ENCODE measurements at places on chromosomes 6 and 20.

GRCh38 chr6:153024709-153025017, 22.2 kb upstream of the MTRF1L start:
- no peak for DNase-seq

DNA sequence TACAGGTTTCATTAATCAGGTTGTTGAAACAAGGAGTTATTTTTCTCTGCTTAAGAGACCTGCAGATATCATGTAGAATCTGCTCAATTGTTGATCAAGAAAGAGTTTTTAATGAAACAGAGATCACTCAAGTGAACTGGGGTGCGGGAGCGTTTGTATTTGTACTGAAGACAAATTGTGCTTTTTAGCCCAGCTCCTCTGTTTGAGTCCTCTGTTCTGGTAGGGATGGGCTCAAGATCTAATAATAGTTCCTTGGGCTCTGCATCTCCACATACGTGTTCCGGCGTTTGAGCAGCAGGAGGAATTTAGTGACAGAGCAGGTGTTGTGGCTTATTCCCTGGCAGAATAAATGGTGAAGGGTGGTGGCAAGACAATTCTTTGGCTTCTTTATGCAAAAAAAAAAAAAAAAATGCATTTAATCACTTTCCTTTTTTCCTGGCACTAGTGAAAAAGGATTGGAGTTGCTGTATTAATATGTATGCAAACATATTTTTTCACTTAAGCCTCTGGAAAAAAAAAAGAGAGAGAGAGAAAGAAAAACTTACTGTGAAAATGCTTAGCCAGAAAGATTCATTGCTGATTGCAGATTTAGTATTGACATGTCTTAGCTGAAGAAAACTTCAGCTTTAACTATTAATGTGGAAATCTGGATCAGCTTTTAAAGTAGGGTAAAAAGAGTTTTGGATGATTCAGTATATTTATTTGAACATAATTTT, 4.0 kb downstream of the CITED2 start:
- DNase-seq: no peak

DNA sequence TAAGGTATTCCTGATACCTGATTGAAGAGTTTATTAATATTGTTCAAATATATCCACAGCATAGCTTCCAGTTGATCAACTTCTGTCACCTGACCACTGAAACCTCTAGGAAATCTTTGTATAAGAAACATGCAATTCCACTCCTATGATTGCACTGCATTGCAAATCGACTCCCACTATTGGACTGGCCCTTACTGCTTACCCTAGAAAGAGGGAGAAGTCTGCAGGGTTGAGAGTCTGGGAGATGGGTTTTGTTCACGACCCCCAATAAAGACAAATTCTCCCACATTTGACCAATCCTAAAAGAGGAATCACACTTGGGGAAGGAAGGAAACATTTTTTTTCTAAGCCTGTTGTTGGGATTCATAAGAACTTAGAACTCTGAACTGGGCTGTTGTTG, 43.7 kb downstream of the TNFRSF21 start:
- no peak for DNase-seq

DNA sequence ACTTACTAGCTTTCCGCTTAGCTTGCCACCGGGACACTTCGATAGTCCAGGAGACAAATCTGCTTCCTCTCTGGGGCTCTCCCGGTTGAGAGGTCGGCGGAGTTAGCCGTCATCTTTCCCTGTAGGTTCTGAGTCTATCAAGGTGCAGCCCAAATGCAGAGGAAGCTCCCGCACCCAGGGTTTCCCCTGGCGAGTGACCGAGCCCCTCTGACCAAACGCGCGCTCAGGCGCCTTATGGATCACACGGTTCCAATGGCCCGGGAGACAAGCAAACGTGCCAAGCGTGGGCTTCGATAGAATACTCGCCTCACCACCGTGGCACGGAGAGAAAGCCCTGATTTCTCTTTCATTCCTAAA, 15.8 kb upstream of the FOXC1 start:
- DNase-seq: no peak

DNA sequence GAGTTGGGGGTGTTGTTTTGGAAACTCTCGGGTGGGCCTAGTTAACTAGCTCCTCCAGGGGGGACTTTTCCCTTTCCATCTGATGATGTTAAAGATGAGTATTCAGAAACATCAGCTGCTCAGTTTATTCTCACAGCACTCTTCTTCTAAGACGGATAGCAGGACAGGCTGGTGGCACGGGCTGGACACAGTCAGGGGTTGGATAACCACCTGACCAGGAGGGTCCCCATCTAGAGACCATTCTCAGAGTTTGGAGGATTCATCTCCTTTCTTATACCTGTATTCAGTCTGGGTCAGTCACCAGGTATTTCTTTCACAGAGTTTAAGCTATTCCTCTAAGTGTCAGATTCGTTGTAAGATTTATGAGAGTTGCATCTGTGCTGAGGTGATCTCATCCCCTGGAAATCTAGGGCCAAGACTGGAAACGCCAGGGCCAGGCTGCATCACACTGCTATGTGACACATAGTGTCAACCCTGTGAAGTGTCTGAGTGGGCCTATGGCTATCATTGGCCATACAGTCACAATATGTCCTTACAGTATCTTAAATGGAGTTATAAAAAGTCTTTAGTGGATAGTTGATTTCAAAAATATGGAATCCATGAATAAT, 111.7 kb downstream of the FAM50B start:
- DNase-seq: no peak

- no peak for DNase-seq
These were observed 187.0 kb upstream of the BMP2 start for GRCh38 chr20:6580486-6580885.

- no peak for DNase-seq
These were observed 17.5 kb downstream of the NAPB start for GRCh38 chr20:23403751-23404150.

- no peak for DNase-seq
These were observed 52.6 kb downstream of the SERAC1 start for GRCh38 chr6:158115508-158115907.

DNA sequence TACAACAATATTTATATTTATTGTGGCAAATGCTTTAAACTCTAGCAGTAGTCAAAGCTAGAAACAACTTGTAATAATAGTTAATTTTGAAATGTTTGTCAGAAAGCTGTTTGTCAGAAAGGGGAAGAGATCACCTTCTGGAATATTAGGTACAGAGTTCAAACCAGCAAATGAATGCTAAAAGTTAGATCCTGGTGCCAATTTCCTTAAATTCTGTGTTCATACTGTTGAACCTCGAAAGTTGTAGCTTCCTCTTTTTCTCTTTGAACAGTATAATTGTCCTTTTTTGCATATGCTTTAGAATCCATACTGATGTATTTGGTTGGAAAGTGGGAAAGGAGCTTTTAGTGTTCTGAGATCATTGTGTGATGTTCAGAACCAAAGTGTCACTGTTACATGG, 22.4 kb downstream of the ITCH start:
- no peak for DNase-seq

GRCh38 chr6:21873562-21873961, 280.0 kb downstream of the SOX4 start:
- peak; percentile 84 for DNase-seq

DNA sequence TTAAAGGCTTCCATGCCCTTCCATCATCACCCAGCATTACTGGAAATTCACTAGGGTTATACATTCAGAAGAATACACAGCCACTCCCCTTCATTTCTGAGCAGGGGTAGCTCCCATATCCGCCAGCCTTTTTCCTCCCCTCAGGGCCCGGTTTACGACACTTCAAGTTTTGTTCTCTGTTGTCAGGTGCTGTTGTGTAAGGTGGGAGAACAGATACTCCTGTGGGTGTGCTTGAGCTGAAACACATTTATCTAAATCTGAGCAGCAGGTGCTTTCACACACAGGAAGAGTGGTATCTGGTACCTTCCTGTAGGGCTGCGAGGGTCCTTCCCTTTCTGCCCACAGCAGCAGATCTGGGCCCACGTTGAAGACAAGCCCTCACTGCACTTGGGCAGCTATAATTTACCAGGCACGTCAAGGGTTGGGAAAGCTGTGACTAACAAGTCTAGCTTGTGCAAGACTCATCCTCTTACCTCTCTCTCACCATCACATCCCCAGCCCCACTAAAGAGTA, 215.8 kb upstream of the RREB1 start:
- no peak for DNase-seq

DNA sequence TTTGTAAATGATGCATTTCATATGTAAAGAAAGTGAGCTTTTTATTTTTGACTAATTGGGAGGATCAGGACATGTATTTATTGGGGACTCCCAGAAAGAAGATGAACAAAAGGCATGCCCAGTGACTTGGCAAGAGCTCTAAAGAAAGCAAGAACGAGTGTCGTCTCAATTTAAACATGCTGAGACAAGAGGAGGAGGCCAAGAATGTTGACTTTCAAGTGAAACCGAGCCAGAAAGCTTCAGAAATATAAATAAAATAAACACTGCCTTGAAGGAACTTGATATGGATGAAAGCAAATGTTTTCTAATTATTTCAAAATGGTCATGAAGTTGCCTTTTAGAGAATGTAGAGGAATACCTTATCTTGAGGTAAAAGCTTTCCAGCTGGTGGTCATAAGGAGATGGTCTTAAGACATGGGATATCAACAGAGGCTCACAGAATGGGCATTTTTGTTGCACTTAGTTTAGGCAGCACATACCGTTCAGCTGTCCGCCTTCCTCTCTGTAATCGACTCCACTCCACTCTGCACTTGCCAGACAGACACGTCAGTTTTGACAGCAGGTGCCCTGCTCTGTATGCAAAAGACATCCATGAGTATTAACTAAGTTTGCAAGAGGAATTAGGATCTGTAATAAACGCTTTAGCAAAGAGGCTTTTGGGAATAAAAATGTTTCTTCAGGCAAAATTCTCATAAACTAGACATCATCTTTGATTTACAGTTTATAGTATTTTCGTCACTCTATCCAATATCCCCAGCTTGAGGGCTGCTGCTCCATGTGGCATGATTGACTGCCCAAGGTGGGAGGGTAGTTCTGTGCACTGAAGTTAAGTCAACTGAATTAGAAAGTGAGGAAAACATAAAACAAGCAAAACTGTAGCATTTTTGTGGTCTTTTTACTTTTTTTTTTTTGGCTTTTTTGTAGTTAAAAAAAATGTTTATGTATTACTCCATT, 613.1 kb downstream of the PKHD1 start:
- no peak for DNase-seq

GRCh38 chr20:57388953-57389694, 2.1 kb upstream of the RBM38 start:
- DNase-seq: peak; percentile 76

DNA sequence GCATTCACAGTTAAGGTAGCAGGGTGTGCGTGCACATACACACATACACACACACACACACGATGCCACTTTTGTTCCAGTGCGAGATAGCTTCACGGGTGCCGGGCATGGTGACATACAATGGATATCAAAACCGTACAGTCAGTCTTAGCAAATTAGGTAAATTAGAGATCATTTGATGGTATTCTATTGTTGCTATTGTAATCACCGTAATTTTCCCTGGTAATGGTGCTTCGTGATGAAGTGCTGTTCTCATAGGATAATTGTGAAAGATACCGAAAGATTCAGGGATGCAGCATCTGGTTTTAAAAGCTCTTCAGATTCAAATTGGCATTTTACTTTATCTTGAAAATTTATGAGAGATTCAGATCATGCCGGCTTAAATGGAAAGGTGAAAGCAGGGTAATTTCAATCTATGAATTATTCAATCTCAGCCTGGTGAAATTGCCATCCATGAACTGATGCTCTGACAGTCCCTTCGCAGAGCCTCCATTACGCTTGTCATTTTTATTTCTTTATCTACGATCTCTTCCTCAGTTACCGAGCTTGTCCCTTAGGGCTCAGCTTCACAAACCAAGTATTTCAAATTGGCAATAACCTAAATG, 71.3 kb upstream of the SOX4 start:
- DNase-seq: no peak

DNA sequence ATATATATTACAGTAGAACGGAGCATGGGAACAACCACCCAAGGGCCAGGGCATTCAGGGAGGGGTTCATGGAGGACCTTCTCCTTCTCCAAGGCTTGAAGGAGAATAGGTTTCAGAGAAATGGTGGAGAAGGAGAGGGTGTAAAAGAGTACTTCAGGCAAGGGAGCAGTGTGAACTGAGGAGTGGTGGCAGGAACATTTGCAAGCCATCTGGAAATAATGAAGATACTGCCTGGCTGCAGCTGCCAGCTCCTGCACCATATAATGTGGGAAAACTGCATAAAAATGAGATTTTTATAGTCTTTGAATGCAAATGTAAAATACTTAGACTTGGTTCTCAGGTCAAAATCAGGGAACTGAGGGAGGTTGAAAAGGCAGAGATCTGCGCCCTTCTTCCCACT, 9.6 kb upstream of the DEFB121 start:
- DNase-seq: no peak

DNA sequence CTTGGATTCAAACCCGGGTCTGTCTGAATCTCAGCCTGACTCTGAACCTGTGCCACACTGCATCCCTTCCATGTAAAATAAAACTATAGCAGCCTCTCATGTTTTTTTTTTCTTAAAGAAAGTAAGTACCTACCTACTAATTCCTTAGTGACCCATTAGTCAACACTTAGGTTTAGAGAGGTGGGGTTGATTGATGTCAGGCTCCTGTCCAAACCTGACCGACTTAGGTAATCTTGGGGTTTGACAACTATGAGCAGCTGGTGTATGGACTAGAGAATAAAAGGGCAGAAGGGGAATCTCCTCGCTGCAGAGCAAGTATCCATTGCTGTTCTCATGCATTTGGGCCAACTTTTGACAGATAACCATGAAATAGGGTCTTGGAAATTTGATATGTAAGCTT, 6.5 kb downstream of the NKAIN2 start:
- DNase-seq: no peak

- no peak for DNase-seq
These were observed 185.8 kb upstream of the TENT5A start for GRCh38 chr6:81938014-81938856.

DNA sequence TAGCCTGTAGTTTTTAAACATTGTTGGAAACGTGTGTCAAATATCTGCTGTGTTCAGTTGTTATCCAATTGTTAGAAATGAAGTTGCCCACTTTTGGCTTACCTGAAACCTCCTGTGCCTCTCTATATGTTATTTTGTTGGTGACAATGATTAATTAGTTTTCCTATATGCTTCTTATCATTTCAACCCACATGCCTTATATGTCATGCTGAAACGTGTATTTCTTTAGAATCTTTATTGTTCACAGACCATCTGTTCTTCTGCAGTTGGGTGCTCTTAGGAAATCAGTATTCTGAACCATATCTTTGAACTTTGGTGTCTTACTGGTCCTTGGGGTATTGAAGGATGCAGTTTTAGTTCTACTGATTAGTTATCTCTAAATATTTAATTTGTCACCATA, 91.2 kb upstream of the SCGN start:
- no peak for DNase-seq
